ENCODE measurements at places on chromosomes 1 and 21.

DNA sequence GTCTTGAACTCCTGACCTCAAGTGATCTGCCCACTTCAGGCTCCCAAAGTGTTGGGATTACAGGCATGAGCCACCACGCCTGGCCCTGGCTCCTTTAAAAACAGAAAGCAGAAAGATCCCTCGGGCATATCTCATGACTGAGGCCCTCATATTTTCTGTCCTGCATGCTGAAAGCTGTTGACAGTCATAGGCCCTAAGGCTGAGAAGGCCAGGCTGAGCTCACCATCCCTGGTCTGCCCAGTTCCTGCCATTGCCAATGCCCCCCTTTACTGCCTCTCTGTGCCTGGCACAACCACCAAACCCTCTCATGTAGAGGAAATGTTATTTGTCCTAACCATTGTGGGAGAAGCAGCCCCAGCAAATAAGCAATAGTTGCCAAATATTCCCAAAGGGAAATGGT is 12.7 kb downstream of the CD34 start:
- no peak for DNase-seq

- DNase-seq = no peak
Measured at GRCh38 chr1:151858030-151858746, 4.7 kb upstream of the THEM5 start.

DNA sequence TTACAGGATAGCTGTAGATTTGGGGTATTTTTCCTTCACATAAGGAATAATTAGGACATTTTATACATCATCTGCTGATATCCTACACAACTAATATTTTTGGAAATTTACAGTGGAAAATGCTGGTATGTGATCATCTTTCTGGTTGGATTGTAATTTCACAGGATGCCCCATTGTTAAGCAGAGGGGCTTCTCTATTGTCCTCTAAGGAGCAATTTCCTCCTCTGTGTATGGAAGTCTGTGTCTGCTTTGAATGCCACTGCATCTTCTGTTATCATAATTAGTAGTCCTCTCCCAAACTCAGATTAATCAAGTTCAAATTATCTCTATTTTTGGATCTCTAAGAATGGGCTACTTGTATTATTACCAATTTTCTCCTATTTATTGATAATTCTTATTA is 988.1 kb upstream of the B3GALT2 start:
- DNase-seq = no peak

- DNase-seq = no peak
Measured at GRCh38 chr1:229068270-229068987, 202.5 kb upstream of the RAB4A start.

- DNase-seq = peak; percentile 47
Measured at GRCh38 chr1:234478481-234479309, at the start of gene TARBP1. TARBP1 (minus strand) TSS chr1:234479179; CDS start chr1:234479103, 76 bp downstream.
